ENCODE measurements at places on chromosomes 2 and 18.

- DNase-seq: peak; percentile 29
Measured at GRCh38 chr2:42138163-42139015, 30.8 kb upstream of the EML4 start.

- DNase-seq: no peak
Measured at GRCh38 chr2:190575263-190575662, 40.7 kb upstream of the NEMP2 start.

- DNase-seq: no peak
Measured at GRCh38 chr2:187435756-187436155, 12.3 kb downstream of the CALCRL start.

DNA sequence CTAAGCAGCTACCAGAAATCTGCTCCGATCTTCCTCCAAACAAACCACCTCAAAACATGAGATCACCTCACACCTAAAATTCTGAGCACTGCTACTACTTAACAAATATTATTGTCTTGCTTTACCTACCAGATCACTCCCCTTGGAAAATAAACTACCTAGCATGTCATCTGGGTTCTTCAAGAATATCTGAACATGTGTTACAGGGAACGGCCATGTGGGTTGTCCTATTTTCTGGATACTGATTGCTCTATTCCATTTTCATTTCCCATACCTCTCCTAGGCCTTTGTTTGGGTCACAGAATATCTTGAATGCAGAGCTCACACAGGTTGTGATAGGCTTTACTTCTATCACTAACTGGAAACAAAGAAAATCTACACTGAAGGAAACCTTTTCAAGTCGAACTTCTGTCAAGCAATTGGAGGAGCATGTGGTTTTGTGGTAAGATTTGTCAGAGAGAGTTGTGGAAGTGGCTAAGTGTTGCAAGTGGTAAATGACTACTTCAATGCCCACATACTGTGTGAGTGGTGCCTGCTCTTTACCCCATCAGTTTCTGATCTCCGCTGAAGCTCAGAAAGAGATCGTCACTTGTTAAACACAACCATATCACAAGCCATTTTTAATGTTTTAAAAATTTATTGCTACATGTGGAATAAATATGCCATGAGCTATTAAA is 739.1 kb upstream of the ZEB2 start:
- no peak for DNase-seq

DNA sequence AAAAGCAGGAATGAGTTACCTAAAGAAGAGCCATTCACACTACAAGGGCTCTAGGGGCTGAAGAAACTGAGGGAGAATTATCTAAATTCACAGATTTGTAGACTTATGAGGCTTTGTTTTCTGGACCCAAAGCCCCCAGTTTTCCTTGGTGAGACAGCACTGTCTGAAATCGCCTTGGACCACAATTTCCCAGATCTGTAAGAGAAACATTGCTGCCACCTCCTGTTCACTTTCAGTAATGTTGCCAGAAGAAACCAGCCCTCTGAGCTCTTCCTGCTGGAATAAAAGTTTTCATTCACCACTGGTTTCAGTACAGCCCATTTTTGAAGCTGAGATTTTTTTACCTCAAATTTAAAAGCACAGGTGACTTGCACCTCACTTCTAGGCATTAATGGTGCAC is 169.2 kb downstream of the CDH20 start:
- peak; percentile 87 for DNase-seq

- no peak for DNase-seq
Measured at GRCh38 chr2:65550246-65550645, 117.8 kb upstream of the SPRED2 start.

GRCh38 chr2:236078297-236079255 is 89.6 kb downstream of the GBX2 start:
- no peak for DNase-seq
